ENCODE measurements at places on chromosomes 4 and X.

GRCh38 chrX:39360101-39360500 lies 558.8 kb downstream of the MID1IP1 start:
- DNase-seq: no peak

GRCh38 chrX:101483705-101484104 lies 1.6 kb upstream of the ARMCX4 start:
- DNase-seq: no peak

DNA sequence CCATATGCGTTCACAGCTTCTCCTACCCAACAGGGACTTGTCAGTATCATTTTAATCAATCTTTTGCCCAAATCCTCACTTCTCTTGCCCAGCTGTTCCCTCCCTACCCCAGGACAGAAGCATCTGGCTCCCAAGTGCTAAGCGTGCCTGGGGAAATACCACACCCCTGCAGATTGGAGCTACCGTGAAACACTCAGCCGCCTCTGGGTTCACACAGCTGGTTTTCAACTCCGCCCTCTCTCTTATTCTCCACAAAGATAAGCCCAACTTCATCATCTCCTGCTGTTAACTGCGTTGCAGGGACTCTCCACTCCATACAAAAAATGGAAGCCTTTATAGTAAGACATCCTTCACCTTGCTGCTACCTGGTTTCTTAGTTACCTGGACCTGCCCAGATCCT lies 147.3 kb upstream of the FTHL17 start:
- DNase-seq: no peak

- DNase-seq: no peak
Observed at GRCh38 chr4:88211473-88212252, 53.2 kb upstream of the ABCG2 start.

Measured in activated CD8-positive, alpha-beta memory T cell treated with anti-CD3 and anti-CD28 coated beads for 4 hours (primary cell).